ENCODE measurements at places on chromosomes 11 and 22. TPM values are rescaled to one million over a fixed set of nuclear protein-coding genes. Genes with fewer than 3 reads are reported as not detected.
A peak's percentile ranks its signal among the peaks of the same experiment; 100 is the strongest.

DNA sequence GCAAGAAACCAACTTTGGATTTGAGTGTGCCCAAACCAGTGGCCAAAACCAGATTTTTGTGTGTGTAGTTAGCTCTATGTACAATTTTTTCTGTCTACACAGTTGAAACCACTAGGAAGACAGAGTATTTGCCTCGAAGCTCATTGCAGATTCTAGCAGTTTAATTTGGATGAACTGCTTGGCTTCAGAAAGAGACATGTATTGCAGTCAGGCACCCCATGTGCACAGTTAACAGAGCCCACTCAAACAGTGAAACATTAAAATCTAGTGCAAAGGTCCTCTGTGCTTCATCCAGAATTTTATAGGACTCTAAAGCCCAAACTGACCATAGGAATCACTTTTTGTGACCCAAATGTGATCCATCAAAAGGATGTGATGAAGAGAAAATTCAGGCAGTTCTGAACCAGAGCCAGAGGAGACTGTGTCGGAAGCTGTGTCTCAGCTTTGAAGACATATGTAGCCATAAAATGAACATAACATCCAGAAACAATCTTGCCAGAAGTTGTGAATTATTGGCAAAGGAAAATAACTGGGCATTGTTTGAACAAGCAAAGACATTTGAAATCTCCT is 82.7 kb downstream of the PANX1 start:
- no peak for DNase-seq

Gene OR4B1
- not detected for total RNA-seq

DNA sequence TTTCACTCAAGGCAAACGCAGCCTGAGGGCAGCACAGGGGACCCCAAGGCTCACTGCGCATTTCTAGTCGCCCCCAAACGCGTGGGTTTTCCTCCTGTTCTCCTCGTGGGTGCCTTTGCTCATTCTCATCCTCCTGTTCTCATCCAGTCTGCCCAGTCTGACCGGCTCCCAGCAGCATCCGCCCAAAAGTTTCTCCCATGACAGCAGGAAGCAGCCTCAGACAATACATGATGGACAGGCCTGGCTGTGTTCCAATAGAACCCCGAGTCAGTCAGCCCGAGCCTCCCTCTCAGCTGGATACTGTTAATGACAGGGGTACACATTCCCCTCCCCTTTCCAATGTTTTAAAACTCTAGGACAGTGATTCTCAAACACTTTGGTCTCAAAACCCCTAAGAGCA is 22.5 kb upstream of the KRTAP5-7 start:
- DNase-seq: no peak

- peak; percentile 80 for DNase-seq
Measured at GRCh38 chr11:8650401-8650990, 32.0 kb downstream of the TRIM66 start.

GRCh38 chr11:13260201-13260962 is 17.2 kb upstream of the BMAL1 start:
- peak; percentile 56 for DNase-seq

DNA sequence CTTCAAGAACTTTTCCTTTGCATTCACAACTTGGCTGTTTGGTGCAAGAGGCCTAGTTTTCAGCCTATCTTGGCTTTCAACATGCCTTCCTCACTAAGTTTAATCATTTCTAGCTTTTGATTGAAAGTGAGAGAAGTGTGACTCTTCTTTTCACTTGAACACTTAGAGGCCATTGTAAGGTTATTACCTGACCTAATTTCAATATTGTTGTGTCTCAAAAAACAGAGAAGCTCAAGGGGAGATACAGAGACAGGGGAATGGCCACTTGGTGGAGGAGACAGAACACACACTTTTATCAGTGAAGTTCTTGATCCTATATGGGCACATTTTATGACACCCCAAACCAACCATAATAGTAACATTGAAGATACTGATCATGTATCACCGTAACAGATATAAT is 532.3 kb downstream of the DLG2 start:
- DNase-seq: no peak

DNA sequence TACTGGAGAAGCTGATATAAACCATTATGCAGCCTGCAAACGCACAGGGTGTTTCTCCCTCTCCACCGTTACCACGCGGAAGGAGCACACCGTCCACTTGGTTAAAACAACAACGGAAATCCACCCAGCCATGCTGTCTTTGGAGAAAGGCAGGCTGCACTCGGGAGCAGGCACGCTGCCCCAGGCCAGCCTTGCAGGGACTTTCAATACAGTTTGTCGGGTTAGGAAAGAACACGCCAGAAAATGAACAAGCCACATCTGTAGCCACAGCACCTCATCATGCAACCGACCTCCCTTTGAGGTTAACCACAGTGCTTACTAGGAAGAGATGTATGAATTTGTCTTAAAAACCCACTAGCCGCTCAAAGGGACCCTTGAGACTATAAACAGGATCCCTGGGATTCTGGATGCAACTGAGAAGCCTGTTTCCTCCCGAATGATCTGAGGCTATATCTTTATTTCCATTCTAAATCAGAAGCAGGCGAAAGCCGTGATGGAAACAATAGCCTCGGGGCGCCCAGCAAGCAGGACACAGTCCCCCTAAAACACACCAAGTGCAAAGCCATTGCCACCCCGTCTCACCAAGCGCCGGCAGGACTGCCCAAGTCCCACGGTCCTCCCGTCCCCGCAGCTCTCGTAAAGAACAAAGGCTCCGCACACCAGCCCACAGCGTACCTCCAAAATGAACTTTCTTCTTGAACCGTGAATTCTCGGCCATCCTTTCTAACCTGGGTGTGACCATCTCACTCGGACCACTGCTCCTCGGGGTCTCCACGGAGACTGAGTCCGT is 318.9 kb downstream of the CTTN start:
- DNase-seq: no peak

- DNase-seq: peak; percentile 85
Measured at GRCh38 chr22:45105281-45105702, 58.4 kb upstream of the NUP50 start.

GRCh38 chr11:57501953-57502352 is 13.5 kb downstream of the SLC43A1 start:
- peak; percentile 35 for DNase-seq

- peak; percentile 93 for DNase-seq
Measured at GRCh38 chr11:117907276-117908108, 21.7 kb downstream of the TMPRSS13 start.

DNA sequence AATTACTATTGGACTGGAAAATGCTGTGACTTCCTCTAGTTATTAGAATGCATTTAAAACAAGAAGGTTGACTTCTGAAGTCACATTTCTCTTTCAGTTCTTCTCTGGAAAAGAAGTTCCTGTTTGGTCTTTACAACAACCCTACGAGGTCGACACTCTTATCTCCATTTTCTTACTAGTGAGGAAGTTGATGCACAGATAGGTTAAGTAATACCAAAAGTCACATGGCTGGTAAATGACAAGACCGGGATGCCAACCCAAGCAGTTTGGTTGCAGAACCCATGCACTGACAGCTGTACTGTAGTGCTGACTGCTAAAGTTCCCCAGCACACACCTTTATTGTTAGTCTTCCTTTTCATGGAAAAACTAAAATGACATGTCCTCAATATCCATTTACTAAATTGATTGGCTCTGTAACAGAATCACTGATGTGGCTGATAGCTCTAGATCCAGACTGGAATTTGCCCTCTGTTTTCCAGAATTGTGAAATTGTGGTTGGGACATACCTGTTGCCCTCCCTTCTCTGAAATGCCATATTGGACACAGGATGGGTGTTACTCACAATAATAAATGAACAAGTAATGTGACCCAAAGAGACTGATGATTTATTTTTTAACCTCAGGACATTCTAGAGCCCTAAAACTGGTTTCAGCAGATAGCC is 9.4 kb upstream of the TECTA start:
- DNase-seq: no peak

Gene FAM180B
- total RNA-seq: not detected

Gene TRPM5
- not detected for total RNA-seq

GRCh38 chr22:20571531-20572007 is 64.2 kb downstream of the MED15 start:
- DNase-seq: peak; percentile 64

DNA sequence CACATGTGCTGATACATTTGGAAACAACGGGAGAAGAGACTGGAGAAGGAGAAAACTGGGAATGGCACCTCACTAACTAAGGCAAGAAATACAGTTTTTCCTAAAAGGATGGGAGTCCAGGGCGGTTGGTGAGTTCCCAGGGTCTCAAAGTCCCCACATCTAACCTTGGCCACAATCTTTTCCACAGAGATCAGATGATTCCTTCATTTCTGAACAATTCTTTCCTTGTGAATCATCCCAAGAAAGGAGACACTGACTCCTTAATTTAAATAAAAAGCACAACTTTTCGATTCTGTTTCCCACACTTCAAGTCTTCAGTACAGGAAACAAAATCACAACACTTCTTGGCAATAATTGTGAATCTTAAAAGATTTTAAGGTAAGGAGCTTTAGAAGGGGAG is 384.7 kb downstream of the DCDC1 start:
- peak; percentile 52 for DNase-seq

- DNase-seq: no peak
Measured at GRCh38 chr22:48632646-48633246, 1194.9 kb downstream of the BRD1 start.

Gene SLC37A2
- total RNA-seq: 2.6 TPM

GRCh38 chr11:78032090-78032489 is 9.0 kb upstream of the KCTD14 start:
- DNase-seq: no peak

GRCh38 chr22:49724030-49724892 is 103.4 kb downstream of the BRD1 start:
- no peak for DNase-seq

DNA sequence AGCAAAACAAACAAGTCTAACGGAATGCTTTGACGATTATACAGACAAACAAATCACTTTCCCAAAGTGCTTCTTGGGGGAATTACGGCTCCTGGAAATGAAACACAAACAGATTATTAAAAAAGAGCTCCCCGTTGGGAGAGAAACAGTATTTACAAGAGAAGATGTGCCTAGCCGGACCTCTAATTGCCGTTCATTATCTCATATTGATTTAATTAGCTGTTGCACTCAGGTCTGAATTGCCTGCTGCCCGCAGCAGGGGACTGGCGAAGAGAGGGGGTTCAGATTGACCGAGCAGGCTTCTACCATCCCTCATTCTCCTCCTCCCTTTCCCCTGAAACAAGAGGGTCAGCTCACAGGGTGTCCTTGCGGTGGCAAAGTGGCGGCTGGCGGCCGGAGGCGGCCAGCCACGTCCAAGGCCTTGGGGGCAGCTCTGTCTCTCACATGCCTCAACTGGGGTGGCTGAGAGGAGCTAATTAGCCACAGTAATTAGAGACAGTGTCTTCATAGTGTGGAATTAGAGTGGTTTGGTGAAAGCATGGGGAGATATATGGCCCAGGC is 295.1 kb downstream of the MIAT start:
- no peak for DNase-seq

Gene SPDYC
- not detected for total RNA-seq

DNA sequence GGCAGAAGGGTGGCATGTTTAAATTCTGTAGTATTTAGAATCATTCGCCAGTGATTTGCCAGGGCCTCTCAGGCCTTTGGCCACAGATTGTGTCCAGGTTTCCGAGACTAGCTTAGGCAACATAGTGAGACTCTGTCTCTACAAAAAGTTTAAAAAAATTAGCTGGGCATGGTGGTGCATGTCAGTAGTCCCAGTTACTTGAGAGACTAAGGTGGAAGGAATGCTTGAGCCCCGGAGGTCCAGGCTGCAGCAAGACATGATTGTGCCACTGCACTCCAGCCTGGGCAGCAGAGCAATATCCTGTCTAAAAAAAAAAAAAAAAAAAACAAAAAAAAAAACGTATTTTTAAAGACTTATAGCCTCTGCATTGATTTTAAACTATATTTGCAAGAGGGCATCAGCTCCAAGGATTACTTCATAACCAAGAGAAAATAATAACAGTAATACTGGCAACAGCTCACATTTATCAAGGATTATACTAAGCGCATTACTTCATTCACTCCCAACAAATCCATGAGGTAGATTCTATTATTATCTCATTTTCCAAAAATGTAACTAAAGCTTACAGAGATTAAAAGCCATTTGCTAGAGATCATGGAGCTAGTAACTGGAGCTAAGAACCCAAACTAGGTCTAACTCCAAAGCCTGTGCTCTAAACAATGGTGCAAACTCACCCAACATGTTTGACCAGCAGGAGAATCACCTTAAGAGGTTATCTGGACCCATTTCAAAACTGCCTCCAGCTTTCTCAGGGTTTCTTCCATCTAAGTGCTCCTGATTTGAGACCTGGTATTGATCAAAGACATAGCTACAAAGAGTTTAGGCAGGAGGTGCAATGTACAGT is 32.6 kb upstream of the SLC6A5 start:
- DNase-seq: no peak

- peak; percentile 22 for DNase-seq
Measured at GRCh38 chr11:18836417-18836816, 44.8 kb upstream of the PTPN5 start.

Gene LIF
- total RNA-seq: 1.9 TPM

- peak; percentile 46 for DNase-seq
Measured at GRCh38 chr11:122165607-122166371, 49.8 kb upstream of the BLID start.

DNA sequence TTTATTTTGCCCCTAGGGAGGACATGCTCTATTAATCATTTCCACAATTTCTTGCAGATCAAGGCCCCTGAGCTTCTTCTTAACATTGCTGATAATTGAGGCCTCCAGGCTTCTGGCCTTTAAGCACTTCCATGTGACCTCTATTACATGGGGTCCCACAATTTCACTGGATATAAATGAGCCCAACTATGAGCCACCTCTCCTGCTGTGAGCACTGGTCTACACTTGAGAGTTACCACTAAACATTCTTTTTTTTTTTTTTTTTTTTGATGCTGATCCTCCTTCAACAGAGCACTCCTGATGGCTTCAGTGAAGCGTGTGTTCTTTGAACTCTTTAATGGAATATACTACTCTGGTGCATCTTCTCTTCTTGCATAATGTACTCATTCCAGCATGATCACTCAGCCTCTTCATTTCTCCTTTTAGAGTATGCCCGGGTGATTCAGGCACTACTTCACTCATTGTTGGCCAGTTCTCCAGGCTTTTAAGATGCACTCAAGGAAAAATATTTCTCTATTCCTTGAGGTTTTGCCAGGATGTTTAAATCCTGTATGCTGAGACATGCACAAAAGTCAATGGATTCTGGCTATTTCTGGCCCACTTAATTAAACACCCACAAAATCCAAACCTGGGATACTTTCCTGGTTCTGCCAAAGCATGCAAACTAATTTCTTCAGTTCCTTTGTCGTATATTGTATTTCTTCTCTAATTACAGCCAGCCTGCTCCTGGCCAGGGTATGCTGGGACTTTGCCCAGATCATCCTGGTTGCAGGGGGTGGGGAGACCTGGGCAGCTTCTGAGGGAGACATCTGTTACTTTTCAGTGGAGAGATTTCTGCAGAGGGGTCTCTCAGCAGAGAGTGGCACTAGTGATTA is 257.8 kb upstream of the LUZP2 start:
- DNase-seq: peak; percentile 92

GRCh38 chr11:92765965-92766371 is 203.5 kb upstream of the MTNR1B start:
- peak; percentile 12 for DNase-seq

GRCh38 chr11:67484847-67485311 is 2.1 kb downstream of the AIP start:
- DNase-seq: no peak

DNA sequence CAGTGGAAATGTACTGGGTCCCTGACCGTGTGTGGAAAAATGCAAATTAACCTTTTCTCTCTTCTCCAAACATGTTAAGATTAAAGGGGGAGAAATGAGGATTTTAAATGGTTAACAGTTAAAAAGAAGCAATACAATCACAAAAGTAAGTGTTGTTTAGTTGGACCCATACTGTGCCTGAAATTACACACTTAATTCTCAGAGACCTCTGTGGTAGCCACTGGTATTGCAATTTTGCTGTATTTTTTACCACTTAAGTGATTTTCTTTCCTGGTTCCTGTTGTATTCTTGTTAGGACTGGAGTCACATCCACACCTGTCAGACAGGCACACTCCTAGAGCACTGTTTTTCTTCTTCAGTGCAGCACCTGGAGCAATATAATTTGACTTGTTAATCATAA is 179.6 kb upstream of the PDGFD start:
- DNase-seq: peak; percentile 24
